ENCODE measurements at places on chromosomes 7 and 10.

DNA sequence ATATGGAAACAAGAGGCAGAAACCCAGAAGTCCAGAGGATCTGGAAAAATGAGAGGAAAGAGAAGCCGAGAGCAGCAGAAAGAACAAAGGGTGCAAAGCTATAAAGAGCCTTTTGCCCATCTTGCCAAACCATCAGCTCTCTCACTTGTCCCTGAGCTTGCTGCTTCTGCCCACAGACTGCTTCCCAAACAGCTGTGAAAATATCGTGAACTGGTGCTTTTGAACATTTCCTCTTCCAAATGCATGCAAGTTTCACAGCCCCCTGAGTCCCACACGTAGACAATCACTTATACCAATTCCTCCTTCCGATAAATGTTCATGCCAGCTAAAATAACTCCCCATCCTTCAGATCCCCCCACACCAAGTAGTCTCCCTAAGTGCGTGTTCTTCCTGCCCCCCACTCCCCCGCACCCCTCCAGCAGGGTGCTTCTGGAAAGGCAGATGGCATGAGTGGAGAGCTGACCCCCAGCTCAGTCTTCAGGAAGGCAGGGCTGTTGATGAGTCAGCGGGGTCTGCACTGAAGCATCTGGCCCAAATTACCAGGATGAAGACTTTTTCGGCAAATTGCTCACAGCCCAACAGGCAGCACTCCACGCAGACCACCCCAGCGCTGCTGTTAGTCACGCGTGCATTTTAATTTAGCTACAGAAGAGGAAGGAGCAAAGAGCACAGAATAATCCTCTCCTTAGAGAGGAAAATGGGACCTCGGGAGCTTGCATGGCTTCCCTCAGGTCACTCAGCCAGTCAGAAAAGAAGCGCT, 76.1 kb upstream of the KCNMA1 start:
- DNase-seq: no peak

DNA sequence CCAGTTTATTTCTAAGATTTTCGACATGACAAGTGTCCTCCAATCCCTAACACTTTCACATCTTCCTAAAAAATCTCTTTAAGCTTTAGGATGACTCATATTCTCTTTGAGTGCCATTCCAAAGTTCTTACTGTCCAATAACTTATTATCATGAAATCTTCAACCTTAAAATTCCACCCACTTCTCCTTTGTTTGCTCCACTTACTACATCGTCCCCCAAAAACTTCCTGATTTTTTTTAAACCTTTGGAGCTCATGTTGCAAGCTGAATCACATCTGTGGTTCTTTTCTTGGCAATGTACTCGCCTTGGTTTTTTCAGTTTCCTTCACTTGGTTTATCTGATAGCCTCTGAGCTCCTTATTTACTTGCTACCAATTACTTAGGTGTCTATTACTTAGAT, 39.2 kb upstream of the JCAD start:
- no peak for DNase-seq

- DNase-seq: no peak
Measured at GRCh38 chr10:97651773-97652172, 11.3 kb downstream of the PI4K2A start.

DNA sequence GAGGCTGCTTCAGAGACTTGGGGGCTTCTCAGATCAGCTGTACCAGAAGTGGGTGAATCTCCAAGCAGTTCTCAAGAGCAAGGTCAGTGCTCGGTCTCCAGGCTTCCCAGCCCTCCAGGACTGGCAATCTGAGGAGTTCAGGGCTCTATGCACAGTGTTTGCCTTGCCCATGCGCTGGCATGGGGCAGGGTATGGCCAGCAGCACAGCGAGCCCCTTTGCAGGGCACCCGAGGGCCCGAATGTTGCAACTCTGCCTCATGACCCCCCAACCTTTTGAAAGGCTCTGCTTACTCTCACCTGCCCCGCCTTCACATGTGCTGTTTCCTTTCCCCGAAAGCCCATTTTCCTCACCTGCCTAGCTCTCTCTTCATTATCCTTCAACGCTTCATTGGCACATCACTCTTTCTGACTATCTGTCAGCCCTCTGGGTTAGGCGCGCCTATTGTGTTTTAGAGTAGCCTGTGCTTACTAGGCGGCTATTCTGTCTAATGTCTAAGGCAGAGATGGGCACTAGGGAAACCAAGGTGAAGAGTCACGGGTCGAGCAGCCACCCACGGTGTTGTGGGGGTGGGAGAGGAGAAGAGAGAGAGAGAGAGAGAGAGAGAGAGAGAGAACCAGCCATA, 83.6 kb downstream of the WDFY4 start:
- no peak for DNase-seq

DNA sequence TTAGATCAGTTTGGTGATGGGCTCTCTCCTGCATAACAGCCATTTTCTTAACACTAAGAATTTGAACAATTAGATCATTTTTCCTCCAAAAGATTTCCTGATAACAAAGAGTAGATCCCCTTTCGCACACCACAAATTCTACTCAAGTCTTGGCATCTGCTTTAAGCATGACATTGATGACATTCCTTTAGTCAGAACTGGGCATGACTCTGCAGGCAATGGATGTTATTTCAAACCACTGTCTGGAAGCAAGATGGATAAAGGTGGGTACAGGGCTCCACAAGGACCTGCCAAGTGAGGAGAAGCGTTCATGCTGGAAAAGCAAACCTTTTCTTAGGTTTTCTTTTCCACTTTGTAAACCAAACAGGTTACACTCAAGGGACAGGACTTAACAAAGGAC, 123.5 kb downstream of the GLCCI1 start:
- no peak for DNase-seq

DNA sequence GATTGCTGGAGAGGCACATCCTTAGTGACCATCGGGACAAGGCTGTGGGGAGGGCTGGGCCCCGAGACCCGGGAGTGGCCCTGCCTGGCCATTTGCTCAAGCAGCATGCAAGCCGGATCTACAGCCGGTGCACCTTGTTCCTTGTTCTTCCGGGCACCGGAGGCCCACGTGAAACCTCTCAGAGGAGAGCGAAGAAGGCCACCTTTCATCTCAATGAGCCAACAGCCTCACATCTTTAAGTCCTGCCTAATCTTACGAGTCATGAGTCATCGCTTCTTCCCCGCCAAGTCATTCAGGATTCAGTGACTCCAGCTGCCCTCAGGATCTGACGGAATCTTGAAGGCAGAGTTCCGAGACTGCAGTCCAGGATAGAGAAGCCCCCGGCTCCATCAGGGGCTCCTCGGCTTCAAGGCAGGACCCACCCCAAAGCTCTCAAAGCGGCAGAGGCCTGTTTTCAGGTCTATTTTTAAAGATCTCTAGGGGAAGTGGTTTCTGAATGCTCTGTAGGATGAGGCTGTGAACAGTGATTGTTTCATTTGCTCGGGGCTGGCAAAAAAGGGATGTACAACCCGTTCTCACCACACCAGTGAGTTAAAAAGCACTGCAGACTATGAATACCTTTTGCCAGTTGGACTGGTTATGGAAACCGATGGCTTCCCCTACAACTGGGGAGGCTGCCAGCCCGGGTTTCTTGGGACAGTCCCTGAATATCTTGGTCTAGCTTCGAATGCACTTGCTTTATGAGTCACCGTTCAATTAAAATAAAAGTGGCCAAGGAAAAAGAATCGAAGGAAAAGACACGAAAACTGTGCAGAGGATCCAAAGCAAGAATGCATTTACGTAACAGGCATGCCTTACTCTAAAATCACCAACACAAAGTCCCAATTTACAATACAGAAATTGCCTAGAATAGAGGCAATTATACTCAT, 57.2 kb upstream of the ECHDC3 start:
- DNase-seq: peak; percentile 35

- no peak for DNase-seq
Measured at GRCh38 chr10:74896788-74897527, 70.6 kb downstream of the KAT6B start.

DNA sequence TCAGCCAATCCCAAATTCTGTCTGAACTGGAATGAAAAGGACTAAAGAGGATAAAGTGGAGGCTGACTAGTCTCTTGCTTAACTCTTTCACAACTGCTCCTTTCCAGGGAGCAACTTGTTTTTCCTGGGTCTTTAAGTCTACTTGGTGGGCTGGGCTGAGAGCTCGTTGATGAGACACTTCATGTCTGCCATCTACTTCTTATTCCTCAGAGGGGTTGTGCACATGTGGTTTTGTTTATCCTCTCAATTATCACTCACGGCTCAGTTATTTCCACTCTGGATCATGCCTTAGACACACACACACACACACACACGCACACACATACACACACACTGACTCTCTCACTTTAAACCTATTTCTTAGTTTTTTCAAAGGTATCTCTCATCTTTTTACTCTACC, 298.6 kb upstream of the MTPN start:
- DNase-seq: no peak

DNA sequence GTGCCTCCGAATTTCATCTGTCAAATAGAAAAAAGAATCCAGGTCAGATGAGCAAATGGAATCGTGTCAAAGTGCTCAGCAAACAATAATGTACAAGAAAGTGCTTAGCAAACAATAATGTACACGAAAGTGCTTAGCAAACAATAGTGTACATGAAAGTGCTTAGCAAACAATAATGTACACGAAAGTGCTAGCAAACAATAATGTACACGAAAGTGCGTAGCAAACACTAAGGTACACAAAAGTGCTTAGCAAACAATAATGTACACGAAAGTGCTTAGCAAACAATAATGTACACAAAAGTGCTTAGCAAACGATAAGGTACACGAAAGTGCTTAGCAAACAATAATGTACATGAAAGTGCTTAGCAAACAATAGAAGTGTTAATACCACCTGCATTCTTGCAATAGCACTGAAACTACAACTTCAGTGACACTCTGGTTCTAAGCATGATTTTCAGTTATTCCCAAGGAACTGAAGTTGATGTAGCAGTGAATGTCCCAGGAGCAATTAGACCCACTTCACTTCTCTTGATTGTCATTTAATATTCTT, 33.4 kb upstream of the MYL10 start:
- DNase-seq: no peak

GRCh38 chr7:94289071-94289470, 105.6 kb upstream of the COL1A2 start:
- no peak for DNase-seq

DNA sequence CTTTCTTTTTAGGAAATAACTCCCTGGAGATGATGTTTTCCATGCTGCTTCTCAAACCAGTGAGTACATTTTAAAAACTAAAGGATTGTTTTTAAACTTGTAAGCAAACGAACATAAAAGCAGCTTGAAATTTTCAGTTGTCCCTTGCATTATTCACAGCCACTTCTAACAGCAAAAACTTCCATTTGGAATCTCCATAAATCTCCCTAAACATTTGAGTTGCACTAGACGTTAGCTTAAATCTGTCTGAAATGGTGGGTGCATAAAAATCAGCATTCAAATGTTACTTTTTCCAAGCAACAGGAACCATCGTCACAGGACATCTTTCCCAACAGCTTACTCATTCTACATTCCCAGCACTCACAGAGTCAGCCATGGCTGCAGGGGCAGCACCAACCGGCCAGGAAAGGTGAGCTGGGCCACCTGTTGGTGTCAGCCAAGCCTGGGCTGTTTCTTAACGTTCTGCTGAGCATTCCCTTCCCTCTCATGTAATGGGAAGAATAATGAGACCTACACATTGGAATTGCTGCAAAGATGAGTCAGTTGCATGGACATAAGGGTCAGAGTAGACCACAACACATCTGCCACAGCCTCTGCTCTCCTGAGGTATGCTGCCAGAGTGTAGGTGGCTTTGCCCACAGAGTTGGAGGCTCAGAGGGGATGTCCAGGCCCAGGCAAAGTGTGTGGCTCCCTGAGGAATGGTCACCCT, 163.2 kb downstream of the TNS3 start:
- DNase-seq: no peak

- no peak for DNase-seq
Measured at GRCh38 chr7:80732630-80733029, 94.2 kb downstream of the CD36 start.

GRCh38 chr7:121075952-121076349, 87.4 kb downstream of the CPED1 start:
- DNase-seq: no peak

DNA sequence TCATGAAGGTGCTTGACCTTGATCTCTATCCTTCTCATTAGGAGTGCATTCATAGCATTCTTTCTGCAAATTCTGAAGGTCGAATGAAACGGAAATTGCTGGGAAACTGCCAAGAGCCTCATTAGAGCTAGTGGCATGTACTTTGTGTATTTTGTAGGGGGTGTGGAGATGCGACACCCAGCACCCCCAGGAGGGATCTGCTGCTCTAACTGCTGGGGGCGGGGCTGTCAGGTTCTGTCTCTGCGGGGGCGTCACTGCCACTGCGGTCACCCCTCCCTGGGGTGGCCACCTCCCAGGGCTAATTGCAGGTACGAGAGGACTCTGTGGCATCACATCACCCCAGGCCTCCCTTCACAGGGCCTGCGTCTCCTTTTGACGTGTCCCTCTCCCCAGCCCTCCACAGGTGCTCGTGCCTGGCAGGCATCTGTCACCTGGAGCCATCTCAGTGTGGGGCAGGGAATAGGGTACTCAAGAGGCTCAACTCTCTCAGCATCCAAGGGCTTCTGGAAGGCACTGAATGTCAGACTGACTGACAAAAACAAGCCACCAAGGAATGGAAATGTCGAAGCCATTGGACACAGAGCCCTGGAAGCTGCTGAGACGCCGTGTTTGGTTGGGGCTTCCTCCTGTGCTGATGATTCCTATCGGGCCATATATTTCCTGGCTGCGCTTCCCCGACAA, 151.1 kb downstream of the ACTR3B start:
- DNase-seq: no peak

GRCh38 chr7:69687739-69688433, 89.6 kb downstream of the AUTS2 start:
- DNase-seq: no peak

DNA sequence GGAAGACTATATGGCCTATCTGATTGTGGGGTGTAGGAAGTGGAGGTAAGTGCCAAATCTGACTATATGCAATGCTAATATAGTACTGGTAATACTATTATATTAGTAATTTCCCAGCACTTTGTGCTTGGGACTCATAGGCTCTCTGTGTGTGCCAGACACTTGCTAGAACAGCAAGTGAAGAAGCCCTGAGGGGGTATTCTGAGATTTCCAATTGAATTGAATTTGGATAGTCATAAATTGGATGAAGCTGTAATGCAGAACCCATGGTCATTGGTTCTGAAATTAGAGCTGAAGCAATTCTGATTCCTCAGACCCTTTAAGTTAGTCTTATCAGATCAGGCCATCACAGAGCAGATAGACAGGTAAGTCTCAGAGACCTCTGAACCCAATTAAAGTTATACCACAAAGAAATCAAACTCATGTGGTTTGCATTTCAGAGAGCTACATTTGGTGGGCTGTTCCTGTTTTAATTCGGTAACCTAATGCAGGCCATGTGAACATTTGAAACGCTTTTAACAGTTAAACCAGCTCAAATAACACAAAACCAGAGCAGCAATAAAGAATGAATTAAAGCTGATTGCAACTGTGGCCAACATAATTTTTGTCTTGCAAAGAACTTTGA, 179.5 kb downstream of the CREB5 start:
- DNase-seq: no peak

- no peak for DNase-seq
Measured at GRCh38 chr10:79416578-79417255, 28.7 kb downstream of the ZCCHC24 start.
